Astrocyte (in vitro differentiated cells and primary cell): ENCODE measurements at places on chromosomes 11 and 22. TPM values are rescaled to one million over a fixed set of nuclear protein-coding genes. Genes with fewer than 3 reads are reported as not detected.

The TTC36 gene
- 0.43 and 0.84 TPM in 2 replicates for total RNA-seq

The OR5D18 gene
- not detected in 2 replicates for total RNA-seq

The SPA17 gene
- 5.0 and 6.2 TPM in 2 replicates for total RNA-seq

The OR8D1 gene
- not detected in 2 replicates for total RNA-seq

The LIF gene
- total RNA-seq = 63.3 and 100 TPM in 2 replicates

The STIM1 gene
- 42.9 and 49.3 TPM in 2 replicates for total RNA-seq

The CXCR5 gene
- 0.07 and 0.12 TPM in 2 replicates for total RNA-seq

The SHISAL1 gene
- total RNA-seq = 0.26 and 0.36 TPM in 2 replicates
